Right ventricle myocardium inferior (tissue), 1 donor: ENCODE measurements at places on chromosomes 3 and 15.

DNA sequence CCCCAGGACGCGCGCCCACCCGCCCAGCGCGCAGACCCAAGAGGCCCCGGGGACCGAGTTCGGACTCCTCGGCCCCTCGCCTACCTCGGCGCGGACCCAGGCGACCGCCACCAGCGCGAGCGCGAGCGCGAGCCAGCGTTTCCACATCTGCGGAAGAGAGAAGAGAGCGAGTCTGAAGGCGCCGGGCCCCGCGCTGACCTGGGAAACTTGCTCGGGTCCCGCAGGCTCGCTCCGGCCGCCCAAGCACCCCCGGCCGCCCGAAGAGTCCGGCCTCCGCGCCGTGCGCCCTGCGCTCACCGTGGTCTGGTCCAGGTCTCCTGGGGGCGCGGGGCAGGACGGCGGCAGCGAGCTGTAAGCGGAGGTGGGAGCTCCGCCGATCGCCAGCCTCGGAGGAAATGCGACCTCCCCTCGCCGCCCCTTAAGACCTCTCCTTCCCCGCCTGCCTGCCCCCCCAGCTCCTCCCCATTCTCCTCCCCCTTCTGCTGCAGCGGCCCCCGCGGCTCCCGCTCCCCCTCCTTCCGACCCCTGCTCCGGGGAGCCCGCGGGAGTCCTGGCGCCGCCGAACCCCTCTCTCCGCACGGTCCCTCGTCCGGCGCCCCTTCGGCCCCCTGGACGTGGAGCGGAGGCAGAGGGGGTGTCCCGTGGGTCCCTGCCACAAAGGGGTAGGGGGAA lies at the start of gene FSTL1:
Gene FSTL1 (minus strand): TSS at position 393 of the 672 bp plus-strand sequence. CDS start 246 bp downstream, at position 147.
- DNase-seq = peak; percentile 84

DNA sequence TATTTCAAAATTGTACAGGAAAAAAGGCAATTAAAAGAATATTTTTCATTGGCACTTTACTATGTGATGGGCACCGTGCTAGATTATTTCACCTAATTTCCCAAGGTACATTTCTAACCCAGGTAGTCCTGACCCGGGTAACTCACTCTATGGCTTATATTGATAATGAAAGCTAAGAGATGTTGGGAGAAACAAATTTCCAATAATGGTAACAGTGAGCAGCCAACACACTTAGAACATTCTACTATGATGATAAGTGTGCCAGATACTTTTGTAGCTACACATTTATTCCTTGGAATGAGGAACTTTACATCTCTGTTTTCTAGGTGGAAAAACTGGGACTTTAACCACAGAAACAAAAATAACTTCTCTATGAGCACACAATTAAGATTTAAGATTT lies 7.5 kb downstream of the CCNL1 start:
- no peak for DNase-seq

DNA sequence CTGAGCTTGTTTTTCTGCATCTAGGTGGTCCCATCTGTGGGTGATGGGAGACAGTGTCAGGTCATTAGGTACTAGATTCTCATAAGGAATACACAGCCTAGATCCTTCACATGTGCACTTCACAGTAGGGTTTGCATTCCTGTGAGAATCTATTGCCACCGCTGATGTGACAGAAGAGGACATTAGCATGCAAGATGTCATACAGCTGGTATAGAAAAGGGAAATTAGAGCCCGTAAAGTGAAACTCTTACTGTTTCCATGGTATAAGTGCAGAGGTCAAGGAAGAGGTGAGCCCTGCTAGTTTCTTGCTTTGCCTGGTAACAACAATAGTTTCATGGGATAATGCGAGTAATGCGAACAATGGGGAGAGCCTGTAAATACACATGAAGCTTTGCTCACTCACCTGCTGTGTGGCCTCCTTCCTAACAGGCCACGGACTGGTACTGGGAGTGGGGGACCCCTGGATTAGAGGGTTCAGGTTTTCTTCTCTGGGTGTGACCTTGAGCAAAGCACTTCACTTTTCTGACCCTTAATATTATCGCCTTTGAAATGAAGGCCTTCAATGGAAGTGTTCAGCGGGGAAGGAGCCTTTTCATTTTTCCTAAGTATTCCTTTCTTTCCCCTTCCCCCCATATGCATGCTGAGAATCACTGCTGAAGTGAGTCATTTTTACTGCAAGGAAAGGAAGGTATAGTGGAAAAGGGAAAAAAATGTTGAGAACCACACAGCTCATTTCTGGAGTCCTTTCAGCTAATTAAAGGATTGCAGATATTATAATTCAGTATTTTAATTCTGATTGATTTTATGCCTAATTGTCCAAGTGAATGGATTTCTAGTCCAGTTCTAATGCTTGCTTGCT lies 286.4 kb downstream of the UBE2E2 start:
- no peak for DNase-seq

GRCh38 chr3:140117096-140117526 lies 182.1 kb downstream of the CLSTN2 start:
- no peak for DNase-seq

- no peak for DNase-seq
Observed at GRCh38 chr3:126672741-126673140, 17.8 kb upstream of the TXNRD3 start.

GRCh38 chr3:138051947-138052802 lies 42.2 kb downstream of the CLDN18 start:
- no peak for DNase-seq

DNA sequence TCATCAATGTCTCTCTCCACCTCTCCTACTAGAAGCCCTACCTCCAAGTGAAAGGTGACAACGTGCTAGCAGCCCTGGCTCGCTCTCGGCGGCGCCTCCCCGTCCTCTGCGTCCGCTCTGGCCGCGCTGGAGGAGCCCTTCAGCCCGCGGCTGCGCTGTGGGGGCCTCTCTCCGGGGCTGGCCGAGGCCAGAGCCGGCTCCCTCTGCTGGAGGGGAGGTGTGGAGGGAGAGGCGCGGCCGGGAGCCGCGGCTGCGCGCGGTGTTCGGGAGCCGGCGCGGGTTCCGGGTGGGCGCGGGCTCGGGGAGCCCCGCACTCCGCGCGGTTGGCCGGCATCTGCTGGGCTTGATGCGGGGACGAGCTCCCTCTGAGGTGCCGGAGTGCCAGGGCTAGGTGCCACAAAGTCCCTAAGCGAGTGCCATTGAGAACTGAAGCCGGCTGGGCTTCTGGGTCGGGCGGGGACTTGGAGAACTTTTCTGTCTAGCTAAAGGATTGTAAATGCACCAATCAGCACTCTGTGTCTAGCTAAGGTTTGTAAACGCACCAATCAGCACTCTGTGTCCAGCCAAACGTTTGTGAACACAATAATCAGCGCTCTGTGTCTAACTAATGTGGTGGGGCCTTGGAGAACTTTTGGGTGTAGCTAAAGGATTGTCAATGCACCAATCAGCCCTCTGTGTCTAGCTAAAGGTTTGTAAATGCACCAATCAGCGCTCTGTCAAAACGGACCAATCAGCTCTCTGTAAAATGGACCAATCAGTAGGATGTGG lies 84.8 kb upstream of the ARRDC4 start:
- no peak for DNase-seq

GRCh38 chr15:20355256-20355868 lies 186.2 kb downstream of the GOLGA6L6 start:
- no peak for DNase-seq

- no peak for DNase-seq
Observed at GRCh38 chr3:148962513-148962912, 28.8 kb upstream of the GYG1 start.

GRCh38 chr3:183272791-183273190 lies 19.7 kb downstream of the B3GNT5 start:
- DNase-seq = no peak

GRCh38 chr3:139597947-139598346 lies 58.4 kb upstream of the RBP1 start:
- DNase-seq = no peak

GRCh38 chr3:98545940-98546339 lies 14.2 kb downstream of the GPR15 start:
- no peak for DNase-seq

- no peak for DNase-seq
Observed at GRCh38 chr3:160003520-160004128, 15.0 kb downstream of the IL12A start.

GRCh38 chr3:13653631-13654279 lies 104.8 kb downstream of the FBLN2 start:
- DNase-seq = peak; percentile 50

GRCh38 chr3:62261121-62261520 lies 112.2 kb downstream of the FEZF2 start:
- DNase-seq = no peak
